AG08395 (cell line): ENCODE measurements at places on chromosomes 12 and 14.
A peak's percentile ranks its signal among the peaks of the same experiment; 100 is the strongest.

- no peak for DNase-seq
These were observed 59.2 kb downstream of the PPFIBP1 start for GRCh38 chr12:27583057-27583797.

- DNase-seq, result no peak
These were observed 16.3 kb upstream of the BDKRB1 start for GRCh38 chr14:96239711-96240141.

DNA sequence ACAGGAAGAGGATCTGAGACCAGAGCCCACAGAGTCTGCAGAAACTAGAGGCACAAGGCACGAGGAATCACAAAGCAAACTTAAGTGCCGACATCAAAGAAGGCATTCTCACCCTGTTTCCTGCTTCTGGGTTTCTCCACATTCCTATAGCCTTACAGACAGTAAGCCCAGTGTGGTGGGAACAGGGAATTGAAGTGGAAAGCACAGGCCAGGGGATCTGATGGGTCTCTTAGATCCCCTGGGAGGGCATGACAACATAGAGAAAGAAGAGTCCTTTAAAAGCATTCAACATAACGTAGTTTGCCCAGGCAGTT lies 75.6 kb upstream of the FRMD6 start:
- DNase-seq, result no peak

DNA sequence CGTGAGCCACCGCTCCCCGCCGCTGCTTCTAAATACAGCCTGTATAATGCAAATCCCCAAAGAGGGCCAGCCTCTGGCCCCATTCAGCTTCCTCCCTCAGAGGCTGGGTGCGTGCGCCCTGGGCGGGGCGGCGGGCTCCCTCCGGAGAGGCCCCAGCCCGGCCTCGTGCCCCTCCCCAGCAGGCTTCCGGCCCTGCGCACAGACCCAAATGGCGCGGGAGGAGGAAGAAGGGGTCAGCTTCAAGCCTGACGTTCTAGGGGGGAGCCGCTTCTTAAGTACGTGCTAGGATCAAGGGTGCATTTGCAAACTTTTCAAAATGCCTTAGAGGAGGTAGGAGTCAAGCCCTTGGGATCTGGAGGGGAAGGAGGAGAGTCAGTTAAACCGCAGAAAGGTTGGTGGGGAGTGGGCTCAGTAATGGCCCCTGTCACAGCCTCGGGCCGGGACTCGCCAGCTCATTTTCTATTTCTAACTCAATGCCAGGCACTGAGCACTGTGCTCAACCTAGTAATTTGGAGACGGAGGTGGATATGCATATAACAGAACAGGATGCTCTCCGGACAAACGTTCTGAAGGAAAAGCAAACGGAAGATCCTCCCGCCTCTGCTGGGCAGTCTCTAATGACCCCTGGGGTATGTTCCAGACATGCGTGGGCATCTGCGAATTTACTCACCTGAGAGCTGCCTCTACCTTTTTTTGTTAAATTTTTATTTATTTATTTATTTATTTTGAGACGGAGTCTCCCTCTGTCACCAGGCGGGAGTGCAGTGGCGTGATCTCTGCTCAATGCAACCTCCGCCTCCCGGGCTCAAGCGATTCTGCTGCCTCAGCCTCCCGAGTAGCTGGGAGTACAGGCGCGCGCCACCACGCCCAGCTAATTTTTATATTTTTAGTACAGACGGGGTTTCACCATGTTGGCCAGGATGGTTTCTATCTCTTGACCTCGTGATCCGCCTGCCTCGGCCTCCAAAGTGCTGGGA lies 32.3 kb downstream of the NINJ2 start:
- no peak for DNase-seq

DNA sequence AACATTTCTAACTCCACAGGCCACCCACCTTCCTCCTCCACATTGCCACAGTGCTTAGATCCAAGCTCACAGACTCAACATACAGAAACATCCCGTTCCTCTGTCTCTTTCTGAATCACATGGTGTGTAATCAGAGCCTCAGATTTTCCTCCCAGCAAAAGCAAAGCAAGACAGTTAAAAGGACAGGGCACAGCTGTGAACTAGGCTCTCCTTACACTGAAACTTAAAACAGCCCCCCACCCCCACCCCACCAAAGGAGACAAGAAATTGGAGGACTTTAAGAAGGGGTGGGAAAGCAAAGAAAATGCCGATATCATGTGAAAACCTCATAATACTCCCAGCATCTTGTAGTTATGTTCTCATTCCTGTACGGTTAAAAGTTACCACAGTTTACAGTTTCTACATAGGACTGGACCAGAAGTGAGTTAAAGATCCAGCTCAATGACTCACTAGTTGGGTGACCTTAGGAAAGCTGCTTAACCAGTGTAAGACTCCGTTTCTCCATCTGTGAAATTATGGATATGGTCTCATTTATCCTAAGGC lies 4.8 kb downstream of the YBX3 start:
- DNase-seq, result peak; percentile 39

DNA sequence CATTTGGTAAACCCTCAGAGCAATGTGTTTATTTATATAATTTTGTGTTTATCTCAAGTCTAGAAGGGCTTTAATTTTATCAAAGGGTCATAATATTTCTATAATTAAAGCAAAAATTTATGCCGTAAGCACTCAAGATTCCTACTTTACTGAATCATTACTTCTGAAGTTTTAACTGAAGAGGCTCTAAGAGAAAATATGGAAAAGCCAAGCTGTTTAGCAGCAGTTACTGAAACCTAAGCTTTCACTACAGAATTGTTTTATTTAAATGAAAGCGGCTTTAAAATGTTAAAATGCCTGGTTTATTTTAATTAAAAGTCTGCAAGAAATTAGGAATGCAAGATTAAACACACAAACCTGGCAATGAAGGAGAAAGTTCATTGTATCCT lies 73.9 kb upstream of the BBS10 start:
- no peak for DNase-seq

DNA sequence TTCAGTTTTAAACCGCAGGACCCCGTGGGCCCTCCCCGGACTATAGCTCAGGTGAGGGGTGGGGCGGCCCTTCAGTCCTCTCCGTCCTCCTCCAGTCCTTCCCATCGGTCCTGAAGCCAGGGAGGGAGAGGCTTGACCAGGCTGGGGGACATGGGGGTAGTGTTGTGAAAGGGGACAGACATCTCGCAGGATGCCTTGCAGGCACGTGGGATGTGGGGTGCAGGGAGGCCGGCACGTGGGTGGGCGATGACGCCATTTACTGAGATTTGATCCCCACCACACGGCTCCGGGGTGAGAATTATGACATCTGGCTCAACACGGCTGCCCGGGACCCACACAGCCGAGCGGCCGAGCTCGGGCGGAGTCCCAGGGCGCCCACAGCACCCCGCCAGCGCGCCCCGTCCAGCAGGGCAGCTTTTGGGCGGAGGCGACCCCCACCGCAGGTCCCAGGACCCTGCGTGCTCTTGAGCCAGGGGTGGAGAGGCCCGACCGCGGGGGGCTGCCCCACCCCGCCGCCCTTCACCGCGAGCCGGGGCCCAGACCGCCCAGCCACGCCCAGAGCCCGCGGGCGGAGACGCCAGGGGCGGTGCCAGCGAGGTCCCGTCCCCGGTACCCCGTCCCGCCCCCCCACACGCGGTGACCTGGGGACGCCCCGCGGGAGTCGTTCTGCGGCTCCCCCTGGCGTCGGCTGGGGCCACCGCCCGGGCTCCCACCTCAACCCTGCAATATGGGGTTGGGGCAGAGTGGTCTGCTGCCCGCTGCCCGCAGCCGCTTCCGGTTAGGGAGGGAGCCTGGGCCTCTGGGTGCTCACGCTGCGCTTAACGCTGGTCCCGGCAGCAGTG lies 3.3 kb upstream of the EXOC3L4 start:
- peak; percentile 77 for DNase-seq

DNA sequence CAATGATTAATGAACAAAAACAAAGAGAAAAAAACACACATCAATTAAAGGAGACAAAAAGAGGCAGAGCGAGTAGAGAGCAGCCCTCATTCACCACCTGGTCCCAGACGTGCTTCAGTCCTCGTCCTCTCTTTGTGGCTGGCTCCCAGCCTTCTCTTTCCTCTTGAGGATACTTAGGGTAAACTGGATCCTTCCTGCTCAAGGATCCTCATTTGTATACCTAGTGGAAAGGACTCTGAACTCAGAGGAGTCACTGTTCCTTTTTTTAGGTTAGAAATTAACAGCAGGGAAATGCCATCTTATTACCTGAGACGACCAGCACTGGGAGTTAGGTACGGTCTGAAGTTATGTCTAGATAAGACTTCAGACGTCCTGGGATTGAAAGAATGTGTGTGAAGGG lies 9.7 kb downstream of the MLEC start:
- no peak for DNase-seq

DNA sequence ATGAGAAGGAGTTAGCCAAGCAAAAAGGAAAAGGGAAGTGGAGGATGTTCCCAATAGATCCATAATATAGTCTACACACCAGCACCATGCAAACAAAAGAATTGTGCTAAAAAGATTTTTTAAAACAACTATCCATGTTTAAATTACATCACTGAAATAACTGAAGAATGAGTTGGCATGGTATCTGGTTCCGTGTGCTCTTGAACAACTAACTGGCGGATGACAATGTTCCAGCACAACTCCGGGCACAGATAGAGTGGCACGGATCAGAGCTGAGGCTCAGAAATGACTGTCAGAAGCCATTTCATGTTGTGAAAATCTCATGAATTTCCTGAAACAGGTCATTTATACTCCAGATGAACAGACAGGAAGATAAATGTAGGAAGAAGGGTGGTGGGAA lies 153.1 kb downstream of the HMGA2 start:
- no peak for DNase-seq

- DNase-seq, result no peak
These were observed 36.6 kb downstream of the TC2N start for GRCh38 chr14:91830777-91831176.

DNA sequence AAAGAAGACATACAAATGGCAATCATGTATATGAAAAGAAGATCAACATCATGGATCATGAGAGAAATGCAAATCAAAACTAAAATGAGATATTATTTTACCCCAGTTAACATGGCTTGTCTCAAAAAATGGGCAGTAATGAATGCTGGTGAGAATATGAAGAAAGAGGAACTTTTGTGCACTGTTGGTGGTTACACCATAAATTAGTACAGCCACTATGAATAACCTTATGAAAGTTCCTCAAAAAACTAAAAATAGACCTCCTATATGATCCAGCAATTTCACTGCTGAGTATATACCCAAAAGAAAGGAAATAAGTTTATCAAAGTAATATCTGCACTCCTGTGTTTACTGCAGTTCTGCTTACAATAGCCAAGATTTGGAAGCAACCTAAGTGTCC lies 151.7 kb downstream of the PDZRN4 start:
- no peak for DNase-seq

GRCh38 chr12:56260380-56260779 lies 2.2 kb upstream of the ANKRD52 start:
- DNase-seq, result no peak

- no peak for DNase-seq
These were observed 32.2 kb upstream of the PLXNC1 start for GRCh38 chr12:94116191-94116590.

GRCh38 chr12:105920161-105920684 lies 218.5 kb downstream of the NUAK1 start:
- no peak for DNase-seq

DNA sequence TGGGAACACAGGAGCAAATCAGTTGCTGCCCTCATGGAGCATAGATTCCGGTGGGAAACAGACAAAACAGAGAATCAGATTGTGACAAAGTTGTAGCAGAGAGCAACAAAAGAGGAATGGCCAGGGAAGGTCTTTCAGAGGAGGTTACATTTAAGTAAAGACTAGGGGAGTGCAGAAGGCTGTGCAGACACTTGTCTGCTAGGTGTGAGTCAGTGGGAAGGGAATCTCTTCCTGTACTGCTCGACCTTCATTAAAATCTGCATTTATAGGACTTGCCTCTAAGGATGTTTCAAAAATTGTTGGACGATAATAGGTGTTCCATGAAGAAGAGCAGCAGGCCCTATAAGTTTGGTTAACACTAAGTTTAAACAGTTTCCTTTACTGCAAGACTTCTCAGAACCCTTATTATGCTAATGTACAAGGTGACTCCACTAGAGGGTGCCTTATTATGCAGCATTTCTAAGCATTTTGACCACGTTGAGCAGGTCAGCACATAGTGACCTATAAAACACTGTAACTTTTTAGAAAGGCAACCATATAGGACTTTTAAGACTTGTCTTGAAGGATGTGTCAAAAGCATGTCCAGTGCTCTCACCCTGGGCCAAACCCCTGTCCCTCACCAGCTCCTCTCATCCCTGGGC lies 91.8 kb upstream of the RIC8B start:
- DNase-seq, result no peak

DNA sequence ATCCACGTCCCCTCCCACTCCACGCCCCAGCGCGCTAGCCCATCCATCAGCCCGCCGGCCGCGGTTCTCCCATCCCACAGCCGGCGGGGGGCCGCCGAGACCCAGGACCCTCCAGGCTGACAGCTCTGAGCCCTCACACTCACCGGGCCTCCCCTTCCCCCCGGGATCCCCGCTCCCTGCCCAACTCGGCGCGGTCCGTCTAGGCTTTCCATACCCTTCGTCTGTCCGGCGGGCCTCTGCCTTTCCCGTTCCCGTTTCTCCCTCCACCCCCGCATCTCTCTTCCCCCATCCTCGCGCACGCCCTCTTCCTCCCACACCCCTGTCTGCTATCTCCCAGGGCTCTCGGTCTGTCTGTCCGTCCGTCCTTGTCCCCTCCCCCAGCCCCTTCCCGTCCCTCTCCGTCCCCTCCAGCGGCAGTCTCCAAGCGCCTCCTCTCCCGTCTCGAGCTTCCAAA lies 726 bp downstream of the ZFHX2 start:
- DNase-seq, result no peak

DNA sequence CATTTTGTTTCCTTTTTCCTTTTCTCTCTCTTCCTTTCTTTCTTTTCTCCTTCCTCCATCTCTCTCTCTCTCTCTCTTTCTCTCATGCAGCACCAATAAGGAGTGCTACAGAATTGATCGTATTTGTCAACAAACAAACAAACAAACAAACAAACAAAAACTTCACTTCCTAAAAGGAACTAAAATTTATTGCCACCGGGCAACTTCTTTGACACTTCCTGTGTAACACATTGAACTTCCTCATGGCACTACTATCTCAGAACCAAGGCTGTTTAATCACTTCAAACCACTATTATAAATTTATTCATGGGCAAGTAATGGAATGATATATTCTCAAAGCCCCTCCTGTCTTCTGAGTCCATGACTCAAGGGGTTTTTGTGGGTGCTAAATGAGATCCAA lies 51.3 kb downstream of the SERPINA3 start:
- DNase-seq, result no peak

- DNase-seq, result no peak
These were observed 385.4 kb upstream of the TMEM132C start for GRCh38 chr12:127881371-127882140.
